Activated CD4-positive, alpha-beta T cell treated with anti-CD3 and anti-CD28 coated beads for 36 hours (primary cell): ENCODE measurements at places on chromosomes 2 and 18. TPM values are rescaled to one million over a fixed set of nuclear protein-coding genes. Genes with fewer than 3 reads are reported as not detected.

DNA sequence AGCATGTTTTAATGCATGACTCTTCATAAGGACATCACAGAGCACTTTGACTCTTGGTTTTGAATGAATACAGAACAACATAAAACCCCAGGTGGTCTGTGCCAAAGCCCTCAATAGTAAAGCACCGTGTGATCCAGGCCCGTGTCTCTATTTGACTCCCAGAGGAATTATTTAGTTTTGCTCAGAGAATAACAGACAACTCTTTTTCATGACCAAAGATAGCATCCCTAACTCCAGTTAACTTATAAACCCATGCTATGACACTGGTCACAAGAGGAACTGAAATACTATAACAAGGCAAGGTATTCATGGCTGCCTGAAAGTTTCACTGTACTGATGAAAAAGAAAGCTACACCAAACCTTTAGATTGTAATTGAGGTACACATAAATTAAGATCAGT lies 128.4 kb downstream of the IKZF2 start:
- DNase-seq = no peak

GRCh38 chr2:43139501-43139900 lies 86.9 kb downstream of the ZFP36L2 start:
- DNase-seq = no peak

- DNase-seq = peak; percentile 20
Measured at GRCh38 chr2:110866045-110866444, 133.7 kb downstream of the ACOXL start.

DNA sequence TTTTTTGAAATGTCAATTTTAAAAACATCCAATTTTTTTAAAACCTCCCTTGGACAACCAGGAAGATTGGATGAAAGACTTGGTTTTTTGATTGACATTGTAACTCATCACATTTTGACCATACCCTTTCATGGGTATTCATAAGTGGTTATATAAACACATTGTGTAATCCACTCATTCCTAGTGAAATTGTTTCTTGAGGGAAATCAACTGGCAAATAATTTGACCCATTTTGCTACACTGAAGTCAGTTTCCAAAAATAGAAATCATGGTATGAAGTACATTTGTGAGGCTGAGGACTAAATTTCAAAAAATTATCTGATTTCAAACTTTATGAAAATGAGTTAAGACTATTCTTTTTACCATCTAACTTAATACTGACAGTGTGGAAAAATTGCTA lies 31.5 kb downstream of the FBXO48 start:
- DNase-seq = no peak

DNA sequence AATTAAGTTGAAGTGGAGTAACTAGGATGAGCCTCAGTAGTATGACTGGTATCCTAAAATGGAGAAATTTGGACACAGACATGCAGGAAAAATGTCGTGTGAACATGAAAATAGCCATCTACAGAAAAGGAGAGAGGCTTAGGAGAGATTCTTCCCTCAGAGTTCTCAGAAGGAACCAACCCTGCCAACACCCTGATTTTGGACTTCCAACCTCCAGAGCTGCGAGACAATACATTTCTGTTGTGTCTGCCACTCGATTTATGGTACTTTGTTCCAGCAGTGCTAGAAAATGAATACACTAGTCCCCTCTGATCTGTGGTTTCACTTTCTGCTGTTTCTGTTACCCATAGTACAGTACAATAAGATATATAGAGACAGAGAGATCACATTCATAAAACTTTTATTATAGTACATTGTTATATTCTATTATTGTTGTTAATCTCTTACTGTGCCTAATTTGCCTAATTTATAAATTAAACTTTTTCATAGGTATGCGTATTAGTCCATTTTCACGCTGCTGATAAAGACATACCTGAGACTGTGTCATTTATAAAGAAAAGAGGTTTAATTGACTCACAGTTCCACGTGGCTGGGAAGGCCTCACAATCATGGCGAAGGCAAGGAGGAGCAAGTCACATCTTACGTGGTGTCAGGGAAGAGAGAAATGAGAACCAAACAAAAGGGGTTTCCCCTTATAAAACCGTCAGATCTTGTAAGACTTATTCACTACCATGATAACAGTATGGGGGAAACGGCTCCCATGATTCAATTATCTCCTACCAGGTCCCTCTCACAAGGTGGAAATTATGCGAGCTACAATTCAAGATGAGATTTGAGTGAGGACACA lies 41.3 kb downstream of the PLEKHA3 start:
- peak; percentile 71 for DNase-seq

DNA sequence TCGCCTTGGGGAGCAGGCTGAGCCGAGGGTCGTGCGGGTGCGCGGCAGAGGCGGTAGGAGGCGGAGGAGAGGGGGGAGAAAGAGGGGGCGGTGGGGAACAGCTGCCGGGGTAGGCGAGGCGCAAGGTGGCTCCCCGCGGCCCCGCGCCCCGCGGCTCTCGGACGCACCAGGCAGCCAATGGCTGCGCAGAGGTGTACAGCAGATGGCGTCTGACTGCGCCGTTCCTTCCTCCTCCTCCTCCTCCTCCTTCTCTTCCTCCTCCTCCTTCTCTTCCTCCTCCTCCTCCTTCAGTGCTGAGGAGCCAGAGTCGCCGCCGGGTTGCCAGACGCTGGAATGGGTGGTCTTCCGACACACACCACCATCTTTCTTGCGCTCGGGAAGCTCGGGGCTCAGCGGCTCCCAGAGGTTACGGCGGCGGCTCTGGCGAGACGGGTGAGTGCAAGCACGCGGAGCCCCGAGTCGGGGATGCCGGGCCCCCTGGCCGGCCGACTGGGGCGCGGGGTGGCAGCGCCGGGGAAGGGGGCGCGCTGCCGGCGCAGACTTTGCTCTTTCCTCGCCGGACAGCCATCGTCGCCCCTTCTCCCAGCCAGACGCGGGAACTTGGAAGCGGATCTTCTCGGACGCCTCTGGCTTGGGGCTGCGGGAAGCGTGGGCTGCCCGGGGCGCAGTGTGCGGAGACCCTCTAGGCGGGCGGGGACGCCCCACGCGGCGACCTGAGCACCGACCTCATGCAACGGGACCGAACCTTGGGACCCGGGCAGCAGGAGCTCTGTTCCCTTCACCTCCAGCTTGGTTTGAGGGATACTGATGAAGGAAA lies at the start of gene THSD7B:
TSS of gene THSD7B (plus strand) at position 290 of the 817 bp plus-strand sequence. CDS start 116,634 bp downstream, outside the sequence.
- DNase-seq = peak; percentile 7

DNA sequence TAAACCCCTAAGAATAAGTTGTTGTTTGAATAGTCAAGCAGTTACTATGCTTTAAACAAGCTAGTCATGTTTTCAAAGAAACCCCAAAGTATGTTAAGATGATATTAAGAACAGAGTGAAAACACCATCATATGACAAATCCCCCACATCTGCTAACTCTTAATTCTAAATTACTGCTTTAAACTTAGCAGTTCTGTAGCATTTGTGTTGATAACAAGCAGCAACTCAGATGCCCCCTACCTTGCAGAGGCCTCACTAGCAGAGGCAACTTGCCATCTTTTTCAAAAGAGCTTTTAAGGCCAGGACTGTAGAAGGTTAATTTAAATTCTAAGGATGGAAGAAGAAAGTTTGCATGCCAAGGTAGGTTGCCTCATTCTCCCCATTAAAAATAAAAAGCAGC lies 376.2 kb downstream of the SETBP1 start:
- no peak for DNase-seq

- no peak for DNase-seq
Measured at GRCh38 chr2:233189025-233189424, 62.4 kb upstream of the ATG16L1 start.

- no peak for DNase-seq
Measured at GRCh38 chr2:232568161-232568560, 17.7 kb downstream of the EIF4E2 start.

DNA sequence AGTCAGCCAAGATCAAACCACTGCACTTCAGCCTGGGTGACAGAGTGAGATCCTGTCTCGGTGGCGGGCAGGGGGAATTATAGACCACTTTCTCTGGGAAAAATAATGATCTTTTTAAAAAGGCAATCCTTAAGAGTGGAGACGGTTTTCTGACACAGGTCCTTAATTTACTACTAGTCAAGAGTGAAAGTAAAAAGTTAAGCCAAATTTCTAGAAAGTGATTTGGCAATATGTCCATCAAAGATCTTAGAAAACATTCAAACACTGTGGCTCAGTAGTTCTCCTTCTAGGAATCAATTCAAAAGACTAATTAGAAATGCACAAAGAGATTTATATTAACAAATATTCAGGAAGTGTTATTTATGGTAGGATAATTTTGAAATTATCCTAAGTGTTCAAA lies 148.5 kb upstream of the DNMT3A start:
- DNase-seq = no peak

- DNase-seq = peak; percentile 85
Measured at GRCh38 chr2:25982273-25982967, at the start of gene KIF3C. Gene KIF3C, minus strand, starts transcription at chr2:25982497. Its CDS starts 580 bp downstream, at chr2:25981917.

DNA sequence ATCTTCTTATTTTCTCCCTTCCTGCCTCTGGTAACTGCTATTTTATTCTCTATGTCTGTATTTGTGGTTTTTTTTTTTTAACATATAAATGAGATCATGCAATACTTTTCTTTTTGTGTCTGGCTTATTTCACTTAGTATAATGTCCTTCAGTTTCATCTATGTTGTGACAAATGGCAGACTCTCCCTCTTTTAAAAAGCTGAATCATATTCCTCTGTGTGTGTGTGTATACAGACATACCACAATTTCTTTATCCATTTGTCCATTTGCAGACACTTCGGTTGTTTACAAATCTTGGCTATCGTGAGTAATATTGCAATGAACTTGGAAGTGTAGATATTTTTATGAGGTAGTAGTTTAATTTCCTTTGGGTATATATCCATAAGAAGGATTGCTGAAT lies 7.0 kb downstream of the GTF2A1L start:
- no peak for DNase-seq

DNA sequence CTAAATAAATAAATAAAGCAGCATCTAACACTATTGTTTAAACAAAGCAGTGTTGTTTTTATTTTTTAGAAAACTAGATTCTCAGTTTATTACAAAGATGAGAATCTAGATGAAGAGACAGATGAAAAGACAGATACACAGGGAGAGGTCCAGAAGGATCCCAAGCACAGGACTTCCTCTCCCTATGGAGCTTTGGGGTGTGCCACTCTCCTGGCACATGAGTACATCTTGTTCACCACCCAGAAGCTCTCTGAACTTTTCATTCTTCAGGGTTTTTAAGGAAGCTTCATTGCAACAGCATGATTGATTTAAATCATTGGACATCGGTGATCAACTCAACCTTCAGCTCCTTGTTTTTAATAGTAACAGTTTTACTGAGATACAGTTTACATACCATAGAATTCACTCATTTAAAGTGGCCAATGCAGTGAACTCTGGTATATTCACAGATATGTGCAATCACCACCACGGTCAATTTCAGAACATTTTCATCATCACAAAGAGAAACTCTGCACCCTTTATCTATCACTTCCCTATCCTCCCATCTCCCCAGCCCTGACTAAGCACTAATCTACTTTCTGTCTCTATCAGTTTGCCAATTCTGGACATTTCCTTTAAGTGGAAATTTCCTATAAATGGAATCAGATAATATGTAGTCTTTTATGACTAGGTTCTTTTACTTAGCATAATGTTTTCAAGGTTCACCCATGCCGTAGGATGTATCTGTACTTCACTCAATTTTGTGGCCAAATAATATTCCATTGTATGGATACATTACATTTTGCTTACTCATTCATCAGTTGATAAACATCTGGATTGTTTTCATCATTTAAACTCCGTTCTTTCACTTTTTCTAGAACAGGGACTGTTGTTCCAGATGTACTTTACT lies 62.3 kb upstream of the ZFP36L2 start:
- no peak for DNase-seq

DNA sequence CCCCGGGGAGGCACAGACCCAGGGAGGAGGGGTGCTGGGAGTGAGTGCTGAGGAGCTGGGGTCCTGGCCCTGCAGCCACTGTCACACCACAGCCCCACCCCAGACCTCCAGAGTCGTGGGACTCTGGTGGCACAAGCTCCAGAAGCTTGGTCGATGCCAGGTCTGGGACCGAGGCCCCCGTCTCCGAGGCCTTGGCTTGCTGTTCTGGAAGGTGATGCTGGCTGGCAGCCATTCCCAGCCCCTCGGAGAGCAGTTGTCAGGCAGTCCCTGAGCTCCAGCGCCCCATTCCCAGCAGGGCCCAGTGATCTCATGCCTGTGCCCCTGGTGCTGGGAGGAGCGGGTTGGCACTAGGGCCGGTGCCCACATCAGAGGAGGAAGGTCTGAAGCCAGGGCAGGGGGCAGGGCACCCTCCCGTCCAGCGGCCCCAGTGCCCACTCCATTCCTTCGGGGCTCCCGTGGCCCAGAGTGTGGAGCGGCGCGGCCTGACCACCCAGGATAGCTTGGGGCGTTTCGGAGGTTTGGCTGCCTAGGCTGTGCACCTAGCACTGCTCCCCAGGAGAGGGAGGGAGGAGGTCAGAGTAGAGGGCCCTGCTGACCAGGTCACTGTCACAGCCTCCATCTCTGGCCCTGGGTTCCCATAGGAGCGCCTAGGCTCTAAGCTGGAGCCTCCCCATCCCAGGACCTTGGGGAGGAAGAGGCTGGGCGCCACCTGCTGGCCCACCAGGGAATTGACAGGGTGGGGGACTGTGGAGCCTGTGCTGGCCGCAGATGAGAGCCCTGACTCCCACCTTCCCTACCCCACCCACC lies 16.8 kb upstream of the ALPI start:
- peak; percentile 65 for DNase-seq

DNA sequence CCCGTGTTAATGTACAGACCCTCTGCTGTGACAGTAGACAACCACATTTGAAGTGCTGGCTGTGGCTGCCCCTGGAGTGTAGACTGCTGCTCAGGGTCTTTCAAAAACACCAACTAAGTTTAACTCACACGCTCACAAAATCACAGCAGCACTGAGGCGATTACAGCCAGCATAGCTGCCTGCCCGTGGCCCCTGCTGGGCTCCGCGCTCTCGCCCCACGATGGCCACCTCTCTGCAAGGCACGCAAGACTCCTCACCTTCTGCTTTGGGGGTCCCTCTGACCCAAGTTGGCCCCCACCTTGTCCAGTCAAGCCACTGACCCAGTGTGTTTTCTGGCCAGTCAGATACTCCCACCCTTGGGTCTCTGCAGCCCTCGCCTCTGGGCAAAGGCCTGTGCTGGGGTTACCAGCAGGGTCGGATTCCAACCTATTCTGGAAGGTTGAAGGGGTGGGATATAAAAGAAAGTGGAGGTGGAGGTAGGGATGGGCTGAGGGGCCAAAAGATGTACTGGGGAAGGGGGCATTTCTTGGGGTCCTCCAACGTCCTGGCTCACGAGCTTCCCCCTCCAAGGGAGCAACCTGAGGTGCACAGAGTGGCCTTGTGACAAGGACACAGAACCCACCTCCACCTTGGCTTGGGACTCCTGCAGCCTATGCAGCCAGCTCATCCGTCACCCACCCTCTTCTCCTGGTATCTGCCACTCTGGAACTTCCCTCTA lies 2.9 kb upstream of the B3GNT7 start:
- no peak for DNase-seq

GRCh38 chr2:174773215-174773614 lies 8.9 kb upstream of the CHRNA1 start:
- DNase-seq = no peak

- peak; percentile 90 for DNase-seq
Measured at GRCh38 chr18:63161761-63162195, 157.8 kb downstream of the BCL2 start.

DNA sequence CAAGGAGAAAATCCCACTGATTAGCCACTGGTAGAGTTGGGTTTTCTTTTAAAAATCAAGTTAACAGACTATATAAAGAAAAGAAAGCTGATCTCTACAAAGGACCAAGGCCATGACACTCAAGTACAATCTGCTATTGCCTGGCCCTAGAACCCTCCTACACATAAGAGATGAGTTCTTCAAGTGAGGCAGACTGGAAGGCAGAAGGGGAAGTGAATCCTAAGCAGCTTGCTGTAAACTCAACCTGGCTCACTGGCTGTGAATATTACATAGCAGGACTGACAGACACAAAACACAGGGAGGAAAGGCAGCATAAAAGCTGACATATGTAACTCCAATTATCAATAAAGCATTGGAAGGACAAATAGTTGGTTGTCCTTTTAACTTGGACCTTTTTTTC lies 65.4 kb downstream of the TRIP12 start:
- no peak for DNase-seq

Gene ASB18
- not detected for total RNA-seq

Gene EPB41L5
- total RNA-seq = 2.2 TPM
